ENCODE measurements at places on chromosomes 7 and 10. TPM values are rescaled to one million over a fixed set of nuclear protein-coding genes. Genes with fewer than 3 reads are reported as not detected.

The ARHGAP21 gene
- total RNA-seq = 71.1 TPM

The MBL2 gene
- total RNA-seq = not detected

The HOXA13 gene
- 5.7 TPM for total RNA-seq

The TUBAL3 gene
- total RNA-seq = not detected

The ZNF138 gene
- 3.4 TPM for total RNA-seq

The CNNM1 gene
- 0.09 TPM for total RNA-seq

The OR2A1 gene
- total RNA-seq = not detected

The FLNC gene
- 99.0 TPM for total RNA-seq

All from smooth muscle cell of bladder (primary cell).